ENCODE measurements at places on chromosomes 6 and 20.

GRCh38 chr20:58237318-58238132 is 9.1 kb upstream of the ANKRD60 start:
- DNase-seq: peak; percentile 83

- DNase-seq: no peak
Measured at GRCh38 chr6:7784706-7785105, 58.8 kb downstream of the BMP6 start.

- no peak for DNase-seq
Measured at GRCh38 chr6:112634376-112634775, 287.2 kb downstream of the RFPL4B start.

DNA sequence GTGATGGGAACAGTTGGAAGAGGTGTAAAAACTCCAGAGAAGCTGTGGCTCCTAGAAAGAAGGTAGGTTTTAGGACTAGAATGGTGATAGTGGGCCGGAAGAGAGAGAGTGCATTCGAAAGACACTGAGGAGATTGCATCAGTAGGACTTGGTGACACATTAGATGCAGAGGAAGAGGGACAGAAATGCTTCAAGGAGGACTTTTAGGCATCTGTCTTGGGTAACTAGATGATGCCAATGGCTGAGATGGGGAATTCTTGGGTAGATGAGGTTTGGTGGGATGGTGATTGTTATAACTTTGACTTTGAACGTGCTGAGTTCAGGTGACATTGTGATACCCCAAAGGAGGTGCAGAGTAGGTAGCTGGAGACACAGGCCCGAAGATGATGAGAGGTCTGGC is 196.5 kb downstream of the GMPR start:
- DNase-seq: no peak

- peak; percentile 16 for DNase-seq
Measured at GRCh38 chr6:148193063-148193680, 149.5 kb upstream of the SASH1 start.

DNA sequence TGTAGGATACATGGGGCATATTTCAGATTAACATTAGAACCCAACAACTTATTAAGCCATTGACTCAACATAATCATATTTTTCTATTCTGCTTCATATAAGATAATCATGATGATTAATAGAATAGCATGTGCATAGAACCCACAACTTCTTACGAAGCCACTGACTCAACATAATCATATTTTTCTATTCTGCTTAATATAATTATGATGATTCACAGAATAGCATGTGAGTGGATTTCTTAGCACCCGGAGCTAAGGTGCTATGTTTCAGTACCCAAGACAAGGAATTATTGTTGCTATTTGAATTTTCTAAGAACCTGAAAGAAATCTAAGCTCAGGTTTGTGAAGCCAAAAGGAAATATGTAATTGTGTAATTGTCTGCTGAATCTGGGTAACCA is 96.8 kb downstream of the TENT5A start:
- no peak for DNase-seq

DNA sequence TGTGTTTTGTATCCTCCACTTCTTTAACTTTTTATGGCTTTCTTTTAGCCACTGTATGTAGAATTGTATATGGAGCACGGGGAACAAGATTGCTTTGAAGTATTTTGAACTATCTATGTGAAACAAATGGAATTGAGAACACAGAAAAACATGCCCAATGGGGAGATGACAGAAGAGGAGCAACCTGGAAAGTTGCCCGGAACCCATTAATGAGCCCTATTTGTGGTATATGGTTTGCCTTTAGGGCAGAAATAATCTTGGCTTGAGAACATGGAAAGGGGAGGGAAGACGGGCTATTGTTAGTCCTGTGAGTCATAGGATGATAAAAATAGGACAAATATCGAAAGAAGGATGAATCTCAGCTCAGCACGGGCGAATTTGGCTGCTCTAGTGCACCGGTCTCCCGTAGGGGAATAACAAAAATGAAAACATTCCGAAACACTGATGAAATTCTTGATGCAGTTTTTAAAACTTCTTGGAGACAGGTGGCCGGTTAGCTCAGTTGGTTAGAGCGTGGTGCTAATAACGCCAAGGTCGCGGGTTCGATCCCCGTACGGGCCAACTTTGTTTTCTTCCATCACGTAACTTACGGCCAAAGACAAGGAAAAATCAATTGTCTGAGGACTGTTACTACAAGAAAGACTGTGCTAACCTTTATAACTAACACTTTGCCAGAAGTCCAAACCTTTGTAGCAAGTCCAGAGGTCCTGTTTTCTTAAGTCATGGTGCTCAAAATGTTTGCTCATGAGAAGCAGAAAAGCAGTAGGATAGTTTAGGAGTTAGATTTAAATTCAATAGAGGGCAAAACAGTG is 15.7 kb downstream of the HMGN4 start:
- DNase-seq: peak; percentile 99

DNA sequence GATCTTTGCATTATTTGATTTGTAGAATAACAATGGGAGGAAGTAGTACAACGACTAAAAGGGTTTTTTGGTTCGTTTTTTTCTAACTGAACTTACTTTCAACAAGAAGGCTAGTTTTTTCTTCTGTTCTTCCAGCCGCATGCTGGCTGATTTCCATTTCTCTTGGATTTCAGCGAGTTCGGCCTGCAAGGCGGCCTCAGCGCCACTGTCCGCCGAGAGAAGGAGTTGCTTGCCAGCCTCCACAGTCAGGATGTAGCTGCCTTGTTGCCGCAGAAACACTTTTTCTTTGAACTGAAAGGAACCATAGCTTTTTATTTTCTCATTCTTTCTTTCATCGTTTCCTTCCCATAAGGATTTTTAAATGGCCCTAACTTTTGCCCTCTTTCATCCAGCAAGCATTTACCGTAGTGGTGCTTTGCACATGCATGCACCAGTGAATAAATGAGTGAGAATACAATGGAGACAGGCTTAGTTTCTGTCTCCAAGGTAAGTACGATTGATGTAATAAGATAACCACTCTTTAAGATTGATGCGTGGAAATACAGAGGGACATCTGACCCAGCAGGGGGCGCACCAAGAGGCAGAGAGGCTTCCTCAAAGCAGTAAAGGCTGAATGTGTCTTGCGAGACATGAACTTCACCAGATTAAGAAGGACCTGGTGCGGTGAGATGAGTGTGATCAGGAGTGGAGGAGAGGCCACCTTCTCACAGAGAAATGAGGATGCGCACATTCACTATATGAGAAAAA is 398.8 kb downstream of the ESR1 start:
- peak; percentile 24 for DNase-seq

- DNase-seq: no peak
Measured at GRCh38 chr6:33213166-33213988, 5.1 kb downstream of the RING1 start.

- DNase-seq: peak; percentile 90
Measured at GRCh38 chr6:134420614-134421181, 102.8 kb upstream of the SGK1 start.

DNA sequence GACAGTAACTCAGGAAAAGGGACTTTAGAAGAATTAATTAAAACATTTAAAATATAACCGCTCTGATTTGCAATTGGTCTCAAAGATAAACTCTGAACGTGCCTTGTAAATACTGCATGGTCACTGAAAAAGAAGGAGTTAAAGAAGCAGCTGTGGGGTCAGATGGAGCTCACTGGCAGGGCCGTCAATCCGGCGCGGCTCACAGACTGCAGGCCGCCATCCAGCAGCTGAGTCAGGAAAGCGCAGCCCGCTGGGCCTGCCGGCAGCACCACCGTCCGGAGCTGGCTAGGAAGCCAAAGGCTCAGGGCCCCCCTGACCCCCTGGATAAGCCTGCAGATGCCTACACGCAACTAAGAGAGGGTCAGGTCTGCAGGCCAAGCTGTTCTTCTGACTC is 54.2 kb upstream of the FRMD1 start:
- peak; percentile 78 for DNase-seq

DNA sequence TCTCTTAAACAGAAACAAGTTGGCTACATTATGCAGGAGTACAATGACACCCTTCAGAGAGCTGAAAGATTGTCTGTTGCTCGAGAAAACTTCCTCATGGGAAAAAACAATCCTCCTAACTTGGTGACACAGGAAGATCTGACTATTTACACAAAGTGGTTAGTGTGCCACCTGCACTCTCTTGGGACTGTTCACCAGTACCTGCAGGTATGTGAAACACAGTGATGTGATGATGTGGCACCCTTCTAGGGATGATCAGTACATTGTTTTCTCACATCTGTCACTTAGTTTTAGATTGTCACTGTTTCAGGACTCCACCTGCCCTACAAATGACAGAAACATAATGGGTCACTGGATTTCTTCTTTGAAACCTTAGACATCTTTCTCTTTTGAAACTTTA is 101.8 kb downstream of the CEP57L1 start:
- no peak for DNase-seq

DNA sequence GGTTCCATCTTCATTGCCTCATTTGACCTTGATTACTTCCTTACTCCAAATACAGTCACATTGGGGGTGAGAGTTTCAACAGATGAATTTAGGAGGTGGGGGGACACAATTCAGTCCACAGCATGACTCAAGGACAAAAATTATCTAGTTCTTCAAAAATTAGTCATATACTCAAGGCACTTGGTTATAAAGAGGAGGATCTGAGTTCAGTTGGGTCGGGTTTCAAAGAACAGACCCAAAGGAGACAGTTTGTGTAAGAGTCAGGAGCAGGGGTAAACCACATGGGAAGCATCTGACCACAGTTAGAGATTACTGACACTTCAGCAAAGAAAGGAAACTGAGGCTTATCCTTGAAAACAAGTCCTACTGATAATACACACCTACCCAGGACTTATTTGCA is 138.0 kb downstream of the TBC1D7 start:
- no peak for DNase-seq

GRCh38 chr6:10418862-10419748 is 4.2 kb upstream of the TFAP2A start:
- DNase-seq: no peak

DNA sequence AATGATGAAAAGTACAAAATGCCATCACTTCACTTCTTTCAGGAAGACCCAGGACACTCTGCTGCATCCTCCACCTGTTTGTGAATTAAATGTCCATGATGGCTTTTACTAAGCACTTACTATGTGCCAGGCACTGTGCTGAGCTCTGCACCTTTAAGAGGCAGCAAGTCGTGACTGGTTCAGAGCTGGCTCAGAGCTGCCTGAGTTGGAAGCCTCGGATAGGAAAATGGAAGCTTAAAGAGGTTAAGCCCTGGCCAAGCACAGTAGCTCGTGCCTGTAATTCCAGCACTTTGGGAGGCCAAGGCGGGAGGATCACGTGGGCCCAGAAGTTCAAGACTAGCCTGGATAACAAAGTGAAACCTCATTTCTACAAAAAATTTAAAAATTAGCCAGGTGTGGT is 95.6 kb downstream of the SNX5 start:
- peak; percentile 64 for DNase-seq

- DNase-seq: peak; percentile 42
Measured at GRCh38 chr6:26199773-26200764, 112.8 kb downstream of the HFE start.

DNA sequence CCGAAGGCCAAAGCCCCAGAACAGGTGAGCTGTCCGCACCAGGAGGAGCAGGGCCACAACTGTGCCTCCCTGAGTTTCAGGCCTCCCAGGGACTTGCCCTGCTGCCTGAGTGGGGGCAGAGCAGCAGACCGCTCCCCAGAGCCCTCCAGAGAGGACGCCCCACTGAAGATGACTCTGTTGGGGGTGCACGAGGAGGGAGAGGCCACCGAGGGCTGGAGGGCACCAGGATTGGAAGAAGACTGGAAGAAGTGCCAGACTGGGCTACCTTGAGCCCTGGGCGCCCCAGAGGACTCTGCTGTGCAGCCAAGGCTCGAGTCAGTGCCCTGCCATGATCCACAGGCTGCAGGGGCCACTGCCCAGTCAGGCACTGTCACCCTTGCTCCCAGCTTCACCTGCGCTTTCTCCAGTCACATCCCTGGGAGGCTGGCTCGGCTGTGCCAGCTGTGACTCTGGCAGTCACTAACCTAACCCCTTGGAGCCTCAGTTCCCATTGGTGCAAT is 11.3 kb downstream of the CST7 start:
- DNase-seq: no peak

GRCh38 chr20:38414769-38415450 is 20.2 kb downstream of the SNHG17 start:
- no peak for DNase-seq

- DNase-seq: peak; percentile 53
Measured at GRCh38 chr6:24858177-24858653, 59.5 kb upstream of the ARMH2 start.

DNA sequence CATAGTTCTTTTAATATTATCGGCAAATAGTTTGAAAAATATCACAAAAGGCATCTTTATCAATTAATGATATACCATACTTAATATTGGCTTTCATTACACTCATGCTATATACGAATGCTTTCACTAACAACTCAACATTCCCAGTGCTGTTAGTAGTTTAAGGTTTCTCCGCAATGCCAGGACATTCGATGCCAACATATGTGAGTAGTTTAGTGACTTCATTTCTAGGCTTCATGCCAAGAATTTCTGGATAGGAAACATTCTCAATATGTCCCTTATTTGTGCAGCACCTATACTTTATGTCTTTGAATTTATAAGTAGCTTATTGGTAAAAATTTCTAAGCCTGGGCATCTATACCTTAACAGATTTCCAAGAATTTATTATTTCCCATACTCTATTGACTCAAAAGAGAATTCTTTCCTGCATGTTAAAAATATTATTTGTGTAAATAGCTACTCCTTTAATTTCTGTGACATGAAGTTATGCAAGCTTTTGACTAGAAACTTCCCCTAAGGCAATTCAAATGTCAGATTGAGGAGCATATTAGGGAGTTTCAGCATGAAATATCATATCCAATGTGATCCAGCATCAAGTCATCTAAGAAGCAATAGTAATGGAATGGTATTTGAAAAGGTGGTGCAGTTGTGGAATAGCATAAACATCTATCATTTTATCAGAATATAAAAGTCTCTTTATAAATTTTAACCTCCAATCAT is 236.0 kb upstream of the STXBP5 start:
- peak; percentile 94 for DNase-seq

- peak; percentile 90 for DNase-seq
Measured at GRCh38 chr6:52416629-52417151, 3.5 kb upstream of the EFHC1 start.

- DNase-seq: no peak
Measured at GRCh38 chr6:157726892-157727628, 96.0 kb upstream of the SNX9 start.

DNA sequence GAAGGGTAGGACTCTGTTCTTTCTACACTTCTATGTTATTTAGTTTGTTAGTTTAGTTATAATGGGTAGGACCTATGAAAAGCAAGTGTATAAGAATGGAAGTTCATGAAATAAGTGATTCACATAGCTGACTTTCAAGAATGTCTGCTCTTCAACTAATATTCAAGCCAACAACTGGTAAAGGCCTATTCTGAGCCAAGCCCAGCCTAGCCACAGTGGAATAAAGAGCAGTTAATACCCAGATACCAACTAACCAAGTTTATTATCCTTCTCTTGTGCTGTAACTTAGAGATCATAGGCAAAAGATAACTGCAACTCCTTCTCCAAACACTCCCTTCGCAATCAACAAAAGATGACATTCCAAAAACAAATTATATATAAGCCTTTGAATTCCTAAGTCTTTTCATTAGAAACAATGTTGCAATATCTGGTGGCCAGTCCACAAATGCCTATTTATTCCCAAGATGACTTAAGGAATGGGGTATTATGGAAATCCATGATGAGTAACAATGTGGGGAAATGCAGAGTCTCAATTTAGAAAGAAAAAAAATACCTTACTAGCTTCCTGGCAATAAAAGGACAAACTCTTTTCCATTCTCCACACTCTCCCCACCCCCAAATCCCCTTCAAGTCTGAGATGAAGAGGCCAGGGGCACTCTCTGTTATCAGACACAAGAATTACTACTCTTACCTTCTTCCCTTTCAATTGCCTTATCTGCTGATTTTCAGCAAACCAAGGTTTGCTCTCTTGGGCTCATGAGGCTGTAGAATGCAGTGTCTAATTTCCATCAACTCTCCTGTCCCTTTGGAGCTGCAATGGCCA is 27.4 kb downstream of the BTBD9 start:
- peak; percentile 87 for DNase-seq
